ENCODE measurements at places on chromosomes 5 and 9.

GRCh38 chr5:54066433-54066832, 243.9 kb downstream of the ARL15 start:
- no peak for DNase-seq

- DNase-seq, result no peak
These were observed 132.7 kb downstream of the PDE4D start for GRCh38 chr5:59760785-59761348.

- DNase-seq, result no peak
These were observed 64.4 kb downstream of the ANXA1 start for GRCh38 chr9:73216100-73216499.

GRCh38 chr5:167296661-167297060, 994.8 kb upstream of the WWC1 start:
- DNase-seq, result no peak

DNA sequence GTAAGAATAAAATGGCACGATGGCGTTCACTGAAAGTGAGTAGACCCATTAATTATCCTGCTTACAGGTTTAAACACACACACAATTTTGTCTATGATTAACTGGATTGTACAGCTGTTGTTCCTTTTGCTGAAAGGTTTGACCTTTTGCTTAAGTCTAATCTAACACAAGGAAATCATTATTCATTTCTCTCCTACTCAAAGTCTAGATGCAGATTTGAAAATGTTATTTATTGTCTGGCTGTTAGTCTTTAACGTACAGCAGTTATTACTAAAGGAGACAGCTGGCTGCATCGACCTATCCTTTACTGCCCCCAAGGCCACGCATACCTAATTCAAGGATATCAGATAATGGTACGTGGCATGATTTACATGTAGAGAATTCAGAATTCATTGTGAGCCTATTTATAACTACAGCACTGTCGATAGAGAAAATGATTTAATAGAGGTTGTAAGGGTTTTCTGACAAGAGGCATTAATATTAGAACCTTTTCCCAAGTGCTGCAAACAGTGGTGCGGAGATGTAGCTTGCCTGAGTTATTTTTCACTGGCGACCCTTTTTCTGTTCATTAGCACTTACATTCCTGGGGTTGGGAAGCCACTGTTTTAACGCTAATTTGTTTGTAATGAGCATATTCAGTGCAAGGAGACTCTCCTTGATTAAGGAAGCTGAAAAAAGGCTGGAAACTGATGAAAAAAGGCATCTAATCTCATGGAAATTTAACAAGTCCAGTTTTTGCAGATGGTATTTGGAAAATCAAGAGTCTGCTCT, 368.4 kb upstream of the GRAMD2B start:
- DNase-seq, result no peak

DNA sequence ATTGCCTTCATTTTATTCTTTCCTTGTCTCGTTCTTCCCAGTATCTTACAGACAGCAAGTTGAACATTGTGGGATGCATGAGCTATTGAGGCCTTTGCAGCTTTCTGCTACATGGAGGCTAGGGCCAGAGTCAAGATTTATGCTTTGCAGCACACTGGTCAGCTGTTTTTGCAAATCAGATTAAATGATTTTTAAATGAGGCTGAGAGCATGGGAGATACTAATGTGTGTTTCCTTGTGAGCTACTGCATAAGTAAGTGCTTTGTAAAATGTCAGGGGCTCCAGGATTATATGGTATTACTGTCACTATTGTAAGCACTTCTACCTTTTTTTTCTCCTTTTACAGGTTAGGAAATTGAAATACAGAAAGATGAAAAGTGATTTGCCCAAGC, 111.0 kb upstream of the CDKN2B start:
- DNase-seq, result no peak

- DNase-seq, result no peak
These were observed 464.1 kb downstream of the DMRT2 start for GRCh38 chr9:1514250-1514649.

GRCh38 chr9:99356512-99356971, 134.5 kb downstream of the SEC61B start:
- DNase-seq, result no peak

DNA sequence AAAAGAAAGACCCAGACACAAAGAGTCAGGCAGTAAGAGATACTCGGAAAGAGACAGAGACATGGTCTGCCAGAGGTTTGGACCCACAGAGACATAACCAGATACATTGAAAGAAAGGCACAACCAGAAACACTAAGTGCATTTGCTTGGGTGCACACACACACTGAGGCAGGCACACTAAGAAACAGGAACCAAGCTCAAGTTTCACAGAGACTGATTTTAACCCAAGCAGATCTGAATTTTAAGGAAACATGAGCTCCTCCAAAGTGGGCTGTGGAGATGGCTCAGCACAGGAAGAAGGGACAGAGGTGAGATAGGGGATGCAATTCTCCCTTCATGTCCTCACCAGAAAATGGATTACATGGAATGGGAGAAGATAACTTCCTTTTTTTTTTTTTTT, 9.5 kb downstream of the AQP3 start:
- no peak for DNase-seq

DNA sequence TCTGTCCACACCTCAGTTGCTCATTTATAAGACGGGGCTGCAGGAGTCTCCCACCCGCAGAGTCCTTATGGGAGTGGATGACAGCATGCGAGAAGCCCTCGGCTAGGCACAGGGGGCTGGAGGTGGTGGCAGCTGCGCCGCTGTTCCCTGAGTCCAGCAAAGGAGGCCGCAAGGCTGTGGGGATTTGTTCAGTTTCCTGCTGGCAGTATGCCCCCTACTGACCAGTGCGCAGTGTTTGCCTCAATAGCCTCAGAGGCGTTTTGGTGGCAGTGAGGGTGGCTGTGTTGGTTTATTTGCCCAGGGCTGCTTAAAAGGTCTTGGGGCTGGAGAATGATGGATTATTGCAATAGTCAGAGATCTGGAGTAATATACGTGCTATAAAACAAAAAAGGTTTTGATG, 176.3 kb upstream of the OTULINL start:
- no peak for DNase-seq

- peak; percentile 14 for DNase-seq
These were observed 10.9 kb upstream of the NKD2 start for GRCh38 chr5:997711-998110.

- DNase-seq, result no peak
These were observed 219.9 kb upstream of the BRINP1 start for GRCh38 chr9:119588874-119589744.

DNA sequence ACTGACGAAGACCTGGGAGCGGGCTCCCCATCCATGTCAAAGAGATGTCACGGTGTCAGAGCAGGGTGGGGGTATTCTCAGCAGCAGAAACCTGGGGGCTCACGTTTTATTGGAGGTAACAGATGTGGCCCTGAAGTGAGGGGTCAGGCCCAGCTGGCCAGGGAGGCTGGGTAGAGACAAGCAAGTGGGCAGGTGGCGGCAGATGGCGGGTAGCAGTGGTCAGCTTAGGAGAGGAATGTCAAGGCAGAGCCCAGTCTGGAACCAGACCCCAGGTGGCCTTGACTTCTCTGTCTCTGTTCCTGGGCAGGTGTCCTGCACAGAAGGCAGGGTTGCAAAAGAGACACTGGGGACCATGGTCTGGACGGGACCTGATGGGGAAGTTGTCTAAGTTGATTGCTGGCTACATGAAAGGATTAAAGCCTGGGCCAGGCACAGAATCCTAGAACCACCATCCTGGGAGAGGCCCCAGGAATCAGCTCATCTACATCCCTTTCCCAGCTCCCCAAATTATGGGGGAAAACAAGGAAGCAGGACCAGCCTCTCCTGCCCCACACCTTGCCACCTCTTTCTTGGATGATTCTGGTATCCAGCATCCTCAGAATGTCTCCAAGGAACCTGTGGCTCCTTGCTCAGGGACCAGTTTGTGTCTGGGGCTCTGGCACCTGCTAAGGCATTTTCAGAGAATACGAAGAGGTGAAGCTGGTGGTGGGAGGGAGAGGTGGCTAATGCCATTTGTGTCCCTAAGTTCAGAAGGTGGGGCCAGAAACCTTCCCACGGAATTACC, 72.5 kb downstream of the AMBP start:
- DNase-seq, result no peak

DNA sequence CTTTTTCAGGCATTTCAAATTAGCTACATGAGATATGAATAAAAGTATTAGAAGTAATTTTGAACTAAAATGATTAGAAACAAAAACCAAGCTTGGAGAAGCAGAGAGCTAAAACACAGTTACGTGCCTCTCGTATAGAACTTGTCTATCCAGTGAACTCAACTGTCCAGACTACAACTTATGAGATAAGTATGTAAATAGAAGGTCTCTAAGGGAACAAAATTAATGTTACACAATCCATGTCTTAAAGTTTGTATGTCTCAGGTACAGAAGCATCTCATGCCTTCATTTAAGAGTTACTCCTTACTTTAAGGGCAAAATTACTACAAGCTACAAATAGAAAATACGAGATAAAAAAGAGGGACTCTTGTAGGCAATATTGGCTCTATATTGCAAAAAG, 316.8 kb downstream of the CETN3 start:
- no peak for DNase-seq

GRCh38 chr5:116377276-116378006, 197.2 kb downstream of the SEMA6A start:
- DNase-seq, result no peak

GRCh38 chr5:38808666-38809343, 37.0 kb upstream of the OSMR start:
- DNase-seq, result no peak

- no peak for DNase-seq
These were observed 50.0 kb upstream of the RFX3 start for GRCh38 chr9:3575821-3576220.

DNA sequence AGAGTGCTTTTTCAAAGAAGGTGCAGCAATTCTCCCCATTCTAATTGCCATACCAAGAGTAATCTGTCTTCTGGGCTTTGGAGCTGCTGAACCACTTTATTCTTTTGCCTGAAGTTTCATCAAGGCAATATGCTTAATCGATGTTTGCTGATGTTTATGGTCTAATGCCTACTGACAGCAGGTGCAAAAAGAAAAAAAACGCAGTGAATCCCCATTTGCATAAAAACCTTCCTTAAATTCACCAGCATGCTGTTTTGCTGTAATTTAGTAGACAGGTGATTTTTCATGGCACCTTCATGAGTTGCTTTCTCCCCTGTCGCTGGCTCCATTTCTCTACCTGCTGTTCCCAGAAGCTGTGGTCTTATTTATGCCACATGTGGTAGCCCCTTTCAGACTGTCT, 83.1 kb upstream of the MAST4 start:
- no peak for DNase-seq

- DNase-seq, result no peak
These were observed 1755.8 kb upstream of the WWC1 start for GRCh38 chr5:166535641-166536040.

DNA sequence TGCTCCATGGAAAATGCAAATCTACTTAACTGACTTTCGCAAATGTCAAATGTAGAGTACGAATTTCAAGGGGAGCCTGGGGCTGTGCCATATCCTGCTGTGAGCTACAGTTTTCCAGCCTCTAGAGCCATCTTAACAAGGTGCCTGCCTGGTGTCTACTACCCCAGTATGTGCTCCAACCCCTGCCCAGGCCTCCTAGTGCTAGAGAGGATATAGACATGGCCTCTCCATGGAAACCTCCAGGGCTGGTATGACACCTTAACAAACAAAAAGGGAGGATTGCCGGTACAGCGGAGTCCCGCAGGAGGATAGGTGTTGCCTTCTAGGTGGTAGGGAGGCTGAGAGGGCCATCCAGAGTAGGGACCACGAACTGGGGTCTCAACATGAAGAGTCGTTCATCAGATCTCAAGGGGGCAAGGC, 13.6 kb upstream of the IL3 start:
- no peak for DNase-seq

DNA sequence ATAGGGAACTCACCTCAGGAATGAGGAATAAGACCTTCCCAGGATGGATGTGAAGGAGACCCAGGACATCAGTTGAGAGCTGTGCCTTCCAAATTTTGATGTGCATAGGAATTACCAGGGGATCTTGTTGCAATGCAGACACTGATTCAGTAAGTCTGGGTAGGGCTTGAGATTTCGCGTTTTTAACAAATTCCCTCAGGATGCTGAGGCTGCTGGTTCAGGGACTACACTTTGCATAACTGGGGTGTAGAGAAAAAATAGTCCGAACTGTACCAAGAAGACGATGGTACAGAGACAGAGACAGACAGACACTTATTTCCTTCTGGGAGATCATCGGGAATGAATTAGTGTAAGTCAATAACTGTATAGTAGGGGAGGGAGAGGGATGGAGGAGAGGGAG, 82.3 kb upstream of the FREM1 start:
- DNase-seq, result no peak

GRCh38 chr9:32161720-32162119, 222.7 kb upstream of the ACO1 start:
- DNase-seq, result no peak

DNA sequence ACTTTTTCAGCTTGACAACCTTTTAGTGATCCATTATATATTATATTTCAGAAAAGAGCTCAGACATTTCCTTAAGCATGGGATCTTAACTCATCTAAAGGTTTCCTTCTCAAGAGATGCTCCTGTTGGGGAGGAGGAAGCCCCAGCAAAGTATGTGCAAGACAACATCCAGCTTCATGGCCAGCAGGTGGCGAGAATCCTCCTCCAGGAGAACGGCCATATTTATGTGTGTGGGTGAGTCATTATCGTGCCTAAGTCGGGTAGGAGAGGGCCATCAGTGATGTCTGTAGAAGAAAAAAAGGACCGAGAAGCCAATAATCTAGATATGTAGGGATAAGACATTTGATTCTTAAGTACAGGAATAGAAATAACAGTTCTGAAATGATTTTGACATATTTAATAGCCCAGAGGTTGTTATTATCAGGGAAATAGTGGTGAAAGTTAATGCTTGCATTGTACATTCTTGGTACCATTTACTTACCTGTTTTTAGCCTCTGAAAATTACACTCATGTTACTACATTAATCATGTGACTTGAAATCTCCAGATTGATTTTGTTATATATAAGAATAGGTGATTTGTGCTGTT, 28.2 kb downstream of the MTRR start:
- DNase-seq, result no peak

DNA sequence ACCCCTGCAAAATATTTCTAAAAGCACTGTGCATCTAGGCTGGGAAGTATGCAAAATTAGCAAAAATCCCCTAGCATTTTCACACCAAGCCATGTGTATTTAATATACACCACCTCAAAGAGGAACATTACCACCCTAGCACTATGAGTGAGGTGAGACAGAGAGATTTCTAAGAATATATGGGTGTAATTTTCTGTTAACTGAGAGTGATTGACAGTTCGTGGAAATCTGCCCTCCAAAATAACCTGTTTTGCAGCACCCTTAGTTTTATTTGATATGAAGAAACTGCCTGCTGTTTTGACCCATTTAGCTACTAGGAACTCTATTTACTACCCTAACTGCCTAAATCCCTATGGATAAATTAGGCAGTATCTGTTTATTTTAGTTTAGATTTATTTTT, 64.2 kb upstream of the CDKN2B start:
- no peak for DNase-seq

GRCh38 chr5:130090569-130091270, 186.5 kb downstream of the CHSY3 start:
- DNase-seq, result no peak

GRCh38 chr5:10538103-10538788, 25.6 kb upstream of the ANKRD33B start:
- DNase-seq, result no peak

GRCh38 chr9:61665829-61666228, 476.0 kb downstream of the SPATA31A7 start:
- no peak for DNase-seq
